ENCODE measurements at places on chromosomes 7 and 10.

DNA sequence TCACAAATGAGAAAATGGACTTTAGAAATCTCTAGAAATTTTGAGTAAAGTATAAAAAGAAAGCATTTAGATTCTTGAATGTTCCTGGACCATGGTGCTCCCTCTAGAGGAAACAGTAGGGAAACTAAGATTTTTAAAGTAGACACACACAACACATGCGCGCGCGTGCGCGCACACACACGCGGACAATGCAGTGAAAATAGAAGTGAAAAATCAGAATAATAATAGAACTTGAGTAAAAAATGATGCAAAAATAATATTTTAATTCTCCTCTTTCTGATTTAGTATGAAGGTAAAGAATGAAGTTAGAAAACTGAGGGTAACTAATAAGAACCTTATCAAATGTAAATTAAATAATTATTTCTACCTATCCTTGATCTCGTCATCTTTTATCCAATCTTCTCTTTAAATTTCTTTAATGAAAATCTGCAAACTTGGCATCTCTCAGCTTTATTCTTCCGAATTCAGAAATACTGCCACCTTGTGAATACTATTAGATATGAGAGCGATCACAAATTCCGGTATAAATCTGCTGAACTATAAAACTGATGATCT, 117.0 kb upstream of the AMPH start:
- DNase-seq: no peak

GRCh38 chr7:129824291-129825208, 128.2 kb downstream of the UBE2H start:
- DNase-seq: no peak

DNA sequence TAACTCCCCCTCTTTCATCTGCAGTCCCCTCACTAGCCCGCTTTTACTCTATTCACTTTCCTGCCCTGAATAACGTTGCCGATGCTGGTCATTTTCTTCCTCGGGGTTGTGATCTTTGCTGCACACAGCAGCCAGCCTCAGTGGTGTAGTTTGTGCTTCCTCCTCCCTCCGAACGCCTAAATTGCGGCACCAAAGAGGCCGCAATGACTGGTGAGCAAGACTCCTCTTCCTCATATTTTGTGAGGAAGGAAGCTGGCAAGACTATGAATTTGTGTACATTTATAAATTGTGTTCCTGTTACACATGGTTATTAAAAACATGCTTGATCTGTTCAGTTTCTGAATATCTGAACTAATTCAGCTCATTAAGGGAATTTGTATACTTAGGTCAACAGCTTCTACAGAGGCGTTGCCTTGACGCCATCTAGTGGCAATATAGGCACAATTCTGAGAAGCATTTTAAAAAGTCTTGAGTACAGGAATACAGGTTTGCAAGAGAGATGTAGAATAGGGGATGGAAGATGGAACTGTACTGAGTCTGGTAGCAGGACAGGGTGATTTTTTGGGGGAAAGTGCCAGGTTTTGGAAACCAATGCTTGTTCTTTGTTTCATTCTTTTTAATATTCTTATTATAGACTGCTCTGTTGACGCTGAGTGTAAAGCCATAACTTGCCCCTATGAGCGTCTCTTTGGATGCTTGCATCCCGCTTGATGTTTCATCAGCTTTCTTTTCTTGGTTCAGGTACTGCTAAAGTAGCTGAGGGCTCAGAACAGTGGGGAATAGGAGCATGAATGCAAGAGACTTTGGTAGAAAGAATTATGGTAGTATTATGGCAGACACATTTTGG, 4.1 kb upstream of the TAS2R5 start:
- no peak for DNase-seq

GRCh38 chr10:62116896-62117295, 151.7 kb downstream of the RTKN2 start:
- DNase-seq: no peak

DNA sequence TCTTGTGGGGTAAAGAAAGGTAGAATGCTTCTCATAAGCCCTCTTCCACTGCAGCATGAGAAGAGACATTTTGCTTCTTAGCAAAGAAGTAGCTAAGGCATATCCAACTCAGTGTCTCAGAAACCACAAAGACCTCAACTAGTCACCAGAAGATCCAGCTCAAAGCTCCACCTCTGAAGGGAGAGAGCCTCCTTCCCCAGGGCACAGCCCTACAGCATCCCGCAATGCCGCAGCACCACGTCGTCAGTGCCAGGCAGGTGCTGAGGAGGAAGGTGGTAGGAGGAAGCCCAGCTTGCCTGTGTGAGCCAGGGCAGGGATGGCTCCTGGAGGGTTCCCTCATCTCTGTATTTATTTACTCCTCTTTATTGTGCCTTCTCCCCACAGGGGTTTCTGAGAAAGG, 385.6 kb upstream of the NPVF start:
- DNase-seq: no peak

DNA sequence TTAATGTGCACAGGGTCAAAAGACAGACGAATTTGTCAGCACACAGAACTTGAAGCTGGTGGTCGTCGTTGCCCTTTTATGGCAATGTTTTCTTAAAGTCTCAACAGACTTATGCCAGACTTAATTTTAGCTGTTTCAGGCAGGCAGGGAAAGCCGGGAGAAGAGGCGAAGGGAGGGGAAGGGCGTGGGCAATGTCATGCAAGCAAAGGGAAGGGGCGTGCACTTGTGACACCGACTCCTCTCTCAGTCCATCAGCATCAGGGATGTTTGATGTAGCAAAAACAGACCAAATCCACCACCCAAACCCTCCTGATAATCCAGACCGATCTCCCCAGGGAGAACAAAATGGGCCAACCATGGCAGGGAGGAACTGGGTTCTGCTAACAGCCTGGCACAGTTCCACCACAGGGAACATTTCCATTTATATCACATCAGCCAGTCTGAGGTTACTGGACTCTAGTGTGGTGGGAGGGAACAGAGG, 118.1 kb upstream of the RHEB start:
- DNase-seq: no peak

GRCh38 chr10:71045204-71045809, 156.9 kb upstream of the PCBD1 start:
- DNase-seq: no peak

DNA sequence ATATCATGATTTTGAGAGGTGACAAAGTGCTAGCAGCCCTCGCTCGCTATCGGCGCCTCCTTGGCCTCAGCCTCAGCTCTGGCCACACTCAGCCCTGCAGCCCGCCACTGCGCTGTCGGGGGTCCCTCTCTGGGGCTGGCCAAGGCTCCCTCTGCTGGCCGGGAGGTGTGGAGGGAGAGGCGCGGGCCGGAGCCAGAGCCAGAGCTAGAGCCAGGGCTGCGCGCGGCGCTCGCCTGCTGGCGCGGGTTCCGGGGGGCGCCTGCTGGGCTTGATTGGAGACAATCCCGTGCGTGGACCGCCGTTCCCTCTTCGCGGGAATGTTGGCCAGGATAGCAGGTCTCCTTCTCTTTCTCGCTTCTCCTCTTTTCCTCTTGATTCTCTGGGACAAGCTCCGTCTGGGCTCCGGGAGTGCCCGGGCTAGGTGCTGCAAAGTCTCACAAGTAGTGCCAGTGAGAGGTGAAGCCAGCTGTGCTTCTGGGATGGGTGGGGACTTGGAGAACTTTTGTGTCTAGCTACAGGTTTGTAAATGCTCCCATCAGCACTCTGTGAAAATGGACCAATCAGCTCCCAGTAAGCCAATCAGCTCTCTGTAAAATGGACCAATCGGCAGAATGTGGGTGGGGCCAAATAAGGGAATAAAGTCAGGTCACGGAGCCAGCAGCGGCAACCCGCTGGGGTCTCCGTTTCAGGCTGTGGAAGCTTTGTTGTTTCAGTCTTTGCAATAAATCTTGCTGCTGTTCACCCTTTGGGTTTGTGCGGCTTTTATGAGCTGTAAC, 43.4 kb upstream of the ELMO1 start:
- DNase-seq: no peak

- no peak for DNase-seq
Measured at GRCh38 chr7:151393031-151393977, 16.5 kb downstream of the WDR86 start.

DNA sequence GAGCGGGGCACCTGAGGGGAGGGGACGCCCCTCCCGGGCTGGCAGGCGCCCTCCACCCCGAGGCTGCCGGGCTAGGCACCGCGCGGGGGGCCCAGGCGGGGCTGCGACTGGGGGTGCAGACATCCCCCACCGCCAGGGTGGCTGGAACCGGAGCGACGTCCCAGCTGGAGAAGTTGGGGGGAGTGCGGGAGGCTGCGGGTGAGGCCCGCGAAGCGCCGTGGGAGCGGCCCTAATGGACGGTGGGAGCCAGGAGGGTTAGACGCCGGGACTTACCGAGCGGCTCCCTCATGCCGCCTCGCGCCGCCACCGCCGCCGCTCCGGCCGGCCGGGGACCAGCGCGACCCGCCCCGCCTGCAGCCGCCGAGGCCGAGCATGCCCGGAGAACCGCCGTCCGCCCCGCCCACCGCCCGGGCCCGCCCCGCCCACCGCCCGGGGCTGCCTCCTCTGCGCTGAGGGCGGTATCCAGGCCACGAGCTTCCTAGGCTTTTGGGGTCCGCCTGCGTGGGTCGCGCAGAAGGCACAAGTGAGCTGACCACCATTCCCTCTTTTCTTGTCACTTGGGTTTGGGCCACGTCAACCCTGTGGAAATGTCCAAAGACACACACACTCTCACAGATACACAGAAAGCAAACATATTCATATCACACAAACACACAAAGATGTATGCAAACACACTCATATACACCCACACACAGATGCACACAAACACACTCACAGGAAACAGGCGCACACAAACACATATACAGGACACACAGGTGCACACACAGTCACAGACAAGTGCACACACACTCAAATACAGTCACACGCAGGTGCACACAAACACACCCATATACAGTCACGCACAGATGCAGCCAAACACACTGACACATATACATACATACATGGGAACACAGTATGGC, at the start of gene JCAD:
Gene JCAD, minus strand, starts transcription at position 378 of the 899 bp plus-strand sequence. CDS start 11,774 bp downstream, outside the sequence.
- DNase-seq: peak; percentile 19

- no peak for DNase-seq
Measured at GRCh38 chr10:126658928-126659327, 11.6 kb downstream of the C10orf90 start.

DNA sequence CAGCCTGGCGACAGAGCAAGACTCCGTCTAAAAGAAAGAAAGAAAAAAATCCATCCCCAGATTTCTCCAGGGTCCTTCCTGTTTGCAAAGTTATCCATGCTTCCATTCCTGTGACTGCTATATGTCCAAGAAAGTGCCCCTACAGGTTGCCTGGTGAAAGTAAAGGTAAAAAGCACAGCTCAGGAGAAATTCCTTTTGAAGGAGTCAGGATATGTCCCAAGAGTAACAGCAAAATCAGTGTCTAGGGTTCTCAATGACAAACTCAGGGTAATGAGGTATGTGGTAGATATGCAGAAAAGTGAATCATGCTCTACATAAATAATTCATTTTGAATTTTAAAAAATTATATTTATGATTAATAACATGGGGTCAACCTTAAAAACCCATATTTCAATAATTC, 91.5 kb downstream of the CTTNBP2 start:
- DNase-seq: no peak

DNA sequence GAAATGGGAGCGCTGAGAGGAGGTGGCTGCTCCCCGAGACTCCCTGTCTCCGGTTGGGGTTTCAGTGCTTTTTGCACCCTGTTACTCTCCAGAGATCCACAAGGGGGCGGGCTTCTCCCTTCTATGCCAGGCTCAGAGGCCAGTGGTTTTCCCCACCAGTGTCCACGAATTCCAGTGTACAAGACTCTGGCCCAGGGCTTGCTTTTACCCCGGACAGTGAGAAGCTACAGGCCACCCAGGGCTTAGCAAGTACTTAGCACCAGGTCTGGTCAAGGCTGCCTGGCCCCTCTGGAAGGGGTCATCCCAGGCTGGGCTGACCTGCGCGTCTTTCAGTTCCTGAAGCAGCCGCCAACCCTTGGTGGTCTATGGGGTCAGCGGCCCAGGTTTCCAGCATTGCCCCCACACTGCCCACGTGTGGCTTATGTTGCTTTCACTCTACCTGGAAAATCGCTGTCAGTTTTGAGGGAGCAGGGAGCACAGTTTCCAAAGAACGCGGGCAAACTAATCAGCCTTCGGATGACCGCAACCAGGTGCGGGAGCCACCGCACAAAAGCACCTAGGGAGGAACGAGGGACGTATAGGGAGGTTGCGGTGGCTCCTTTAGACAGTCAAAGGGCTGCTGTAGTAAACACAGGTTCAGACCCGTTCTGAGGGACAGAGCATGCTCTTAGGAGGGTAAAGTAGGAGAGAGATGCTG, 6.8 kb downstream of the CYP26A1 start:
- DNase-seq: no peak

DNA sequence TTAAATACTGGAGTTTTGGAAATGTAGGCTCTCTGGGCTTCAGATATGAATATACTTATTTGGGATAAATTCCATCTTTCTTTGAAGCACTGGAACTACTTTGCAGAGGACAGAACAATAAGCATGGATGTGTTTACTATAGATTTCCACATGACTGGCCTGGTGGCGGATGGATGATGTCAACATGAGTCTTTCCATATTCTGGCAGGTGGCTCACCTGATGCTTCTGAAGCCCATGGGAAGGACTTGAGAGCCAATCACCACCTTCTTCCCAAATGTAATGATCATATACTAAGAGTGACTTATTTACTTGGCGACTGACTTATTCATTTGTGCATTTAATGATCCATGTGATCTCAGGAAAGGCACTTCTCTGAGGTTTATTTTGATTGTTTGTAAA, 110.5 kb downstream of the FANK1 start:
- no peak for DNase-seq

DNA sequence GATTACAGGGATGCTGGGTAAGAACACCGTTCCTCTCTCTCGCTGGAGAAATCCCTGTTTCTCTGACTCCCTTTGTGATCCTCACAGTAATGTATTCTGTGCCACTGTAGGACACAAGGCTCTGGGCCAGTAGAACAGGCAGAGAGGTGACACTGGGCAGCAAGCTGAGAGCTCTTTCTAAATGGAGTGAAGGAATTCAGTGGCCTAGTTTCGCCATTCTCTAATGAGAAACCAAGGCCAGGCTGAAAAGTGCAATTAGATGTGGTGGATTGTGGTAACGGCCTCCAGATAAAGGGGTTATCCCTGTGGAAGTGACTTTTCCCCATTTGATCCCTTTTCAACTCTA, 12.8 kb downstream of the KCTD7 start:
- DNase-seq: no peak

DNA sequence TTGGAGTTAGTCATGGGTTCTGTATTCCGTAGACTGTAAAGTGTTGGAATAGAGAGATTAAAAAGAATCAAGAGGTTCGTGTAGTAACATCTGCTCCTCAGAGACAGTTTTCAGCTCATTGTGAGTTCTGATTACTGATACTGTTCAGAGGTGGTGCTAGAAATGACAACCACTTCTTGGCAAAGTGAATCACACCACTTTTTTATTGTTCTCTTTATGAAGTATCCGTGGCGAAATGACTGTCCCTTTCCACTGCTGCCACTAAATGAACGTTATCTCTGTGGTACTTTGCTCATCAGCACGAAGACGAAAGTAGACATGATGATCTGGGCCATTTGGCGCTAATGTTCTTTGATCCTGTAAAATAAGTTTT, 860 bp downstream of the RPP30 start:
- DNase-seq: no peak

DNA sequence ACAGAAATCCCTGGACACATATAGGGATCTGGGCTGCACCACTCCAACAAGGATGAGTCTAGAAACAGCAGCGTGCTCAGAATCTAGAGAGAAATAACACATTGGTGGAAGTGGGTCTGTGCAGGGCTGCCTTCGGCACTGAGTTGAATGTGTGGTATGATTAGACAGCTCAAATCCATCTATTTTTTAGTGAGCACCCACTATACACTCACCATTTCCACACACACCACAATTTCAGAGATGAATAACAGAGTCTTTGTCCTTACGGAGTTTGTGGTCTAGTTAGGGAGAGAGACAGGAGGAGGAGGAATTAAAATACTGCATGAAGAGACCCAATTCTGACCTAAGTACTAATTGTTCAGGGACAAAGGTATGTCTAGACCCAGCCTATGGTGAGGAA, 44.2 kb downstream of the JAZF1 start:
- no peak for DNase-seq

Measured in stimulated activated CD8-positive, alpha-beta memory T cell treated with anti-CD3 and anti-CD28 coated beads, Interleukin-15, amount 100 ng/mL, for 24 hours (primary cell).